ENCODE measurements at places on chromosomes 3 and 15. TPM values are rescaled to one million over a fixed set of nuclear protein-coding genes. Genes with fewer than 3 reads are reported as not detected.

The A4GNT gene
- total RNA-seq = not detected

The HESX1 gene
- 0.48 TPM for total RNA-seq

The LEO1 gene
- total RNA-seq = 19.3 TPM

The FRG2C gene
- not detected for total RNA-seq

The SERPINI2 gene
- total RNA-seq = 0.74 TPM

The GRM2 gene
- 3.3 TPM for total RNA-seq

The LRRC31 gene
- not detected for total RNA-seq

The LRRK1 gene
- 15.1 TPM for total RNA-seq

The ANKUB1 gene
- not detected for total RNA-seq

The CHST2 gene
- 12.3 TPM for total RNA-seq

The FANCD2 gene
- 34.1 TPM for total RNA-seq

The GOLGA8Q gene
- total RNA-seq = not detected

The IL20RB gene
- total RNA-seq = 2.4 TPM
